ENCODE measurements at places on chromosomes 7 and 10.

GRCh38 chr7:101933688-101934121, 116.3 kb downstream of the CUX1 start:
- no peak for DNase-seq

DNA sequence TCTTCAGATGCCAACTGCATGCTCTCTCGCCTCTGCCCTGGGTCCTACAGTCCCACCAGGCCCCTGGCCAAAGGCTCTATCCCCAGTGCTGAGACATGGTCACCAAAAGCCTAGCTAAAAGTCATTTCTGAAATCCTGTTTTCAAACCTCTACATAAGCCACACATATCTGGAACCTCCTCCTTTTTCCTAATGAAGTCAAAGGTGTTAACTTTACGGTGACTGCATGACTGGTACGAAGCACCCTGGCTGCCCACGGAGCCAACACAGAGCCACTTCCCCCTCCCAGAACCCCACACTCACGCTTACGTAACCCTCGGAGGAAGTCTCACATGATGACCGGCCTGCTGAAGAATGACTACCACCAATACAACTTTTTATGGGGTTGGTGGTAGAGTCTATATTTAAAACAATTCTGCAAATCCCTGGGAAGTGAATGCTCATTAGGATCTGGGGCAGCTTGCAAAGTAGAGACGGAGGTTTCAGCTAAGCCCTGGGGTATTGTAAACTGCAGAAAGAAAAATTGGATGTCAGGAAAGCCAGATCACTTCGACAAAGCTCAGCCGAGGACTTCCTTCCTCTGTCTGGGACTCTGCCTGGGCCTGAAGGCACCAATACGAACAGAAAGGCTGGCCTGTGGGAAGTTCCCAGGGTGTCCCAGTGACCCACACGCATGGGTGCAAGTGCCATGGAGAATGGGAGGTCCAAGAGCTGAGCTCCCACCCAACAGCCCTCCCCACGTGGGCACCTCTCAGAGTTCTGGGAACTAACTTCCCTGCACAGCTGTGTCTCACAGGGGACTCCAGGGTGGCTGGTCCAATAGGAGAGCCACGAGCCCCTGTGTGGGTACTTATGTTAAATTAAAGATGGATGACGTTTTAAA, 50.7 kb downstream of the PDGFA start:
- no peak for DNase-seq

DNA sequence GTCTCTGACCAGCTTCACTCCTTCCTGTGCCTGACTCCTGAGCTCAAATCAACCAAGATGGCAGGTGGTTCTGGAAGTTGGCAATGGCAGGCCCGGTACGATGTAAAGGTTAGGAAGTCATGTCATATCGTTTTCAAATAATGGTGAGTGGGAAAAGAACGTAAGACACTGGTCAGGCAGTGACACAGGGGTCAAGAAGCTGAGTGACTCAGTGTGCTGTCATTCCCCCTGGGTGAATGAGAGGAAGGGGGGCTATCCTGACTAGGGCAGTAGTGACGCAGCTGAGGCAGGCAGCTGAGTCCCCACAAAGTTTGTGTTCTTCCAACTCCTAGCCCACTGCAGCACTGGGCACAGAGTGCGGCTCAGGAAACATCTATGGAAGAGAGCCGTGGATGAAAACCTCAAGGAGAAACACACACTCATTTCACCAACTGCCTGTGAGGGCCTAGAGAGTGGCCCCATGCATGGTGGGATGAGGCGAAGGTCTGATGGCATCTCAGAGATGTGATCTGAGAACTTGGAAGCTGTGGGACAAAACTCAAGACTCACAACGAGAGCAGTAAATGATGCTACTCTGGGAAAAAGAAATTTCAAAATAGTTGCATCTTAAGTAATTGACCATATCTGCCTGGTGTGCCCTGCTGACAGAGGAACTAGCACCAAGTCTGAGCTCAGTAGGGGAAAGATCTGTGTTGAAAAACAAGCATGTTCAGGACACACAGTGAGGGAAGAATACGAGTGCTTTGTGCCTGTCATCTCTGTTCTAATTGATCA, 23.2 kb downstream of the CREB3L2 start:
- no peak for DNase-seq

- DNase-seq = peak; percentile 77
These were observed 30.8 kb upstream of the ZNF32 start for GRCh38 chr10:43679509-43679908.

- DNase-seq = no peak
These were observed 255.7 kb upstream of the DGKB start for GRCh38 chr7:15158141-15158810.

- DNase-seq = no peak
These were observed 21.4 kb downstream of the BZW2 start for GRCh38 chr7:16667355-16667754.

GRCh38 chr10:49023071-49023470, 83.4 kb upstream of the LRRC18 start:
- no peak for DNase-seq

DNA sequence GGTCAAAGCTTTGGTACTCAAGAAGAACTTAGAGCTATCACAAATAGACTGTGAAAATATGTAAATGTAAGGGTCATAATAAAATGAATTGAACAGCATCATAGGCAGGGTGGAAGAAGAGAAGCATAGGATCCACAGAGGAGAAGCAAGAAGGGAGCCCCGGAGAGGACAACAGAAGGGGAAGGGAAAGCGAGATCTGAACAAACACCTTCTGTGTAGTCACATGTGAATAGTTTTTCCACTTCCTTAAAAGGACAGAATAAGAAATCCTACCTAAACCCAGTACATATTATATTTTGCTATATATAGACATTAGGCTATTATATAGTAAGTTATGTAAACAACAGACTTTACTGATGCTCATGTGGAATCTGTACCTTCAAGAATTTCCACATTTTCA, 160.2 kb downstream of the DKK1 start:
- DNase-seq = no peak

GRCh38 chr7:71865172-71865571, 547.0 kb downstream of the CALN1 start:
- no peak for DNase-seq

- no peak for DNase-seq
These were observed 2.9 kb upstream of the HKDC1 start for GRCh38 chr10:69217119-69217754.

- DNase-seq = no peak
These were observed 26.6 kb downstream of the CPEB3 start for GRCh38 chr10:92264249-92264648.

DNA sequence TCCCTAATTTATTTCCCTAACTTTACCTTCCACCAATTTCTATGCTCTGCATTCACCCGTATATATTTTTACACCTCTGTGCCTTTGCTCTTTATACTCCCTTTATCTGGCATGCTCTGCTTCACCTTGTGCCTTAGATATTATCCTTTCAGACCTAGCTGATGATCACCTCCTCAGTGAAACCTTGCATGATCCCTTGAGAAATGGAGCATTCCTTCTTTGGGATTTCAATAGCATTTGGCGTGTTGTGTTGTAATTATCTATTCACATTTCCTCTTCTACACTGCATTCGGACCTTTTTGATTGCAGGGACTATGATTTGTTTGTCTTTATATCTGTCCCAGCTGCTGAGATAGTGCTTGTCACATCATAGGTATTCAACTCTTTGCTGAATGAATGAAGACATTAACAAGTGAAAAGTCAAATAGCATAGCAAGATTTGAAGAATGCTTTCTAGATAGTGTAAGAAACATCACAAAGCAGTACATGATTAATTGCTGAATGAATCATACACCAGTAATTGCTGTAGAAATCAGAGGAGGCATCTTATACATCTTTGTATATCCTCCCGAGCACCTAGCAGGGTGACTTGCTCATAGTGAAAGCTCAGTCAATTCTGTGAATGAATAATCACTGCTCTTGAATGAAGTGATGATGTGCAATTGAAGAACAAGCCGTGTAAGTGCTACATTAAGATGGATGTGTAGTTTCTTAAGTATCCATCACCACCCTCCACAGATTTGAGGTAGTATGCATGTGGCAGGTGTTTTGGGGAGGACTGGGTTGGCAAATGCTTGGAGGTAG, 2.0 kb upstream of the TM9SF3 start:
- DNase-seq = no peak

Measured in RPMI8226 (cell line).